ENCODE measurements at places on chromosomes 7 and 10.

DNA sequence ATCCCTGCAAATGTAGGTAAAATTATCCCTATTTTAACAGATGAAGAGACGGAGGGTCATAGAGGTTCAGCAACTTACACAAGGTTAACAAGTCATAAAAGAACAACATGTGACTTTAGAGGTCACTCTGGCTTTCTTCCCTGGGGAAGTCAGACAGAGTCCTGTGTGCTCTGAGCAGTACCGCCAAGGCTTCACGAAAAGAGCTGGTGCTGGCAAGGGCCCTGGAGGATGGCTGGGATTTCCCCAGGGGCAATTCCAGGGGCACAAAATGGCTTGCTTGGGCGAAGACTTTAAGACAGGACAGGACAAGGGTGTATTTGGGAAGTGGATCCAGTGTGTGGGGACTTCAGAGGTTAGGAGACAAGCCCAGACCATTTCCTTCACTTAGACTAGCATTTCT is 144.1 kb downstream of the PIP4K2A start:
- DNase-seq: no peak

GRCh38 chr7:110786328-110786965 is 304.5 kb upstream of the LRRN3 start:
- no peak for DNase-seq

- no peak for DNase-seq
These were observed 625.1 kb upstream of the PCDH15 start for GRCh38 chr10:55426138-55426537.

DNA sequence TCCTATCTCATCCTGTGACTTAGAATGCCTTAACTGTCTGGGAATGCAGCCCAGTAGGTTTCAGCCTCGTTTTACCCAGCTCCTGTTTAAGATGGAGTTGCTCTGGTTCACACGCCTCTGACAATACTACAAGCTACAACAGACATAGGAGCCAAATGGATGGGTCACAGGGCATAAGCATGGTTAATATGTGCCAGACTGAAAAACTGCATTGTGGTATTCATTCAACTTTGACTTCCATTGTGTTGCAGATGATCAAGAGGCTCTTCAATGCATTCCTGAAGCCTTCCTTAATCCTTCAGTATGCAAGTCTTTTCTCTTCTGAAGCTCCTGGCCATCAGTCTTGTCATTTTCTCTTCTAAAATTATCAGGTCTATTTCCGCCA is 20.3 kb upstream of the RNF32 start:
- DNase-seq: peak; percentile 64

DNA sequence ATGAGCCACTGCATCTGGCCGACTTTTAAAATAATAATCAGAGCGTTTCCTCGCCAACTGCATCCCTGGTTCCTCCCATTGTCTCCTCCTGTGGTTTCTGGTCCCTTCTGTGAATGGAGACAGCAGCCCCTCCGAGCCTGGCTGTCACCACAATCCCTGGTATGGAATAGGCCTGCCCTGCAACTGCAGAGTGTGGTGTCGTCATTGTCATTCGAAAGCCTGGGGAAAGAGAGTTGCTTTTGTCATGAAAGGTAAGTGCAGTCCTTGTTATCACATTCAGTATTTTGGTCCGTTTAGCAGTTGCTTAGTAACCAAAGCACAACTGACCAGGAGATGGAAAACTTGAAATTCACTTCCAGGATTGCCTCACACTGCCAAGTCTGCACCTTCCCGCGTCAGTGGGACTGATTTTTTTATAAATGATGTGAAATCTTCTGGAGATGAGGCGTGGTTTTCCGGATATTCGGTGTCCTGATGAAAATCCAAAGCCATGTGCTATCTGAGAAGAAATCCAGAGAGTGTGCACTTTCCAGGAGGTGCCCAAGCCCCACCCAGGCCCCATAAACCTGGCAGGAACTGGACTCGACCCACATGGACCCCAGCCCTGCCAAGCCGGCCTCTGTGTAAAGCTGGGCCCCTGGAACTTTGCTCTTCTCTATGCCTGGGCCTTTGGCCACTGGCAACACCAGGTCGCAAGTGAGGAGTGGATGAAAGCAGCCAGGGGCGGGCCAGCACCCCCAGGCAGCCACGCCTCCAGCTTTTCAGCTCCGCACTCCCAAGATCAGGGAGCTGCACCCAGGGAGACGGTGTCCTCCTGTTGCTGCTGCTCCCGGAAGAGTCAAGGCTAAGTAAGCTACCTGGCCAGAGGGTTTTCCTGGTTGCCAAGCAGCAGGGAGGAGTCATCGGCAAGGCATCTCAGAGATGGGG is 133.7 kb upstream of the SH2B2 start:
- DNase-seq: peak; percentile 91

All from NT2/D1 (cell line).